Activated CD4-positive, alpha-beta T cell treated with anti-CD3 and anti-CD28 coated beads for 1 hour (primary cell): ENCODE measurements at places on chromosomes 2 and 18.

- DNase-seq = no peak
Observed at GRCh38 chr2:204654669-204655068, 109.4 kb downstream of the PARD3B start.

- DNase-seq = no peak
Observed at GRCh38 chr2:144414324-144414845, 105.5 kb downstream of the ZEB2 start.

DNA sequence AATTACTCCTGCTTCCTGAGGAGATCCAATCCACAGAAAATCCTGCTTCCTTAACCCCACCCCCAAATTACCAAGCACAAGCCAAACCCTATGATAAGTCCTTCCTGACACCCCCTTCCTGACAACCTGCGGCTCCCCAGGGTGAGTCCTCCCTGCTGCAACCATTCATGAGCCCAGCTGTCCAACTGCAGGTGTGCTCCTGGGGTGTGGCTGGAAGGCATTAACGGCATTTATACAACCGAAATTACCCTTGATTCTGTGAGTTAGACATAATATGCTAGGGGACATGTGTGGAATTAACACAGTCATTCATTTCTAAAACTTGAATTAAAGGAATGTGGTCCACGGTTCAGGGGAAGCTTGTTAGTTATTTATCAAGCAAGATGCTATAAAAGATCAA lies 119.0 kb upstream of the ALKAL2 start:
- DNase-seq = no peak

DNA sequence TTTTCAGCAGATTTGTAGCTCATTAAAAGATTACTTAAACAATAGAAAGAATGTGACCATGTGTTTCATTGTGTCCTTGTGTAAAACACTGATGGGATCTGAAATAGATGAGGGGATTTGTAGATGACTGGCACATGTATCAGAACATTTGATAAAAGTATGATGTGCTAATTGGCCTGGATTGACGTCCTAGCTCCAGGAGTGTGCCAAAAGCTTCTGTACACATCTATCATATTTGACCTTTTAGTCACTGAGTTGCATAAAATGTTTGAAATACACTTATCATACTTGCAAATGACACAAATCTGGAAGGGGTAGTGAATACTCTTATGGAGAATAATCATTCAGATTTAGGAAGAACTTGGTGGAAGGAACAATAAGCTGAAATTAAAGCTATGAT lies 778.5 kb downstream of the ERBB4 start:
- no peak for DNase-seq

DNA sequence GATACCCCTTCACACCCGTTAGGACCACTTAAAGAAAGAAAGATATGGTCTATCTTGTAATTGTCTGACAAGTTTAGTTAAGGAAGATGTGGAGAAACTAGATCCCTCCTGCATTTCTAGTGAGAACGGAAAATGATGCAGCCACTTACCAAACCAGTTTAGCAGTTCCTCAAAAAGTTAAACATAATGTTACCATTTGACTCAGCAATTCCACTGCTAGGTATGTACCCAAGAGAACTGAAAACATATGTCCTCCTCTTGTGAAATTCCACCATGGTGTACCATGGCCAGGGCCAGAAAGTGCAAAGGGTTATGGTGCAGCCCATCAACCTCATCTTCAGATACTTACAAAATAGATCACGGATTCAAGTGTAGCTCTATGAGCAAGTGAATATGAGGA lies 79.0 kb upstream of the ID2 start:
- no peak for DNase-seq

DNA sequence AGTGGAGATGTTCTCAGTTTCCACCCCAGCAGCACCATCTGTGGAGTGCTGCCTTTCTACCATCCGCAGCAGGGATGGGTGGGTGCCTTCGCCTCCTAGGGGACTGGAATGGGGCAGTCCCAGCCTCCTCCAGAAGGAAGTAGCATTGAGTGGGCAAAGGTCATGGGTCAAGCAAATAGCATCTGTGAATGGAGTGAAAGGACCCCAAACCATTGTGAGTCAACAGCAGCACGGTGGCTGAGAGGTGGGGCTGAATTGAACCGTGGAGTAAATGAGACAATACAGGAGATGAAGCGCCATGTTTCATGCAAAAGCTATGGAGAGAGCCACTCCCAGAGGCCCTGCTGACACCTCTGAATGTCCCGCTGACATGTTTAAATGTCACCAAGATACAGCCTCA lies 9.7 kb downstream of the GPR55 start:
- no peak for DNase-seq

DNA sequence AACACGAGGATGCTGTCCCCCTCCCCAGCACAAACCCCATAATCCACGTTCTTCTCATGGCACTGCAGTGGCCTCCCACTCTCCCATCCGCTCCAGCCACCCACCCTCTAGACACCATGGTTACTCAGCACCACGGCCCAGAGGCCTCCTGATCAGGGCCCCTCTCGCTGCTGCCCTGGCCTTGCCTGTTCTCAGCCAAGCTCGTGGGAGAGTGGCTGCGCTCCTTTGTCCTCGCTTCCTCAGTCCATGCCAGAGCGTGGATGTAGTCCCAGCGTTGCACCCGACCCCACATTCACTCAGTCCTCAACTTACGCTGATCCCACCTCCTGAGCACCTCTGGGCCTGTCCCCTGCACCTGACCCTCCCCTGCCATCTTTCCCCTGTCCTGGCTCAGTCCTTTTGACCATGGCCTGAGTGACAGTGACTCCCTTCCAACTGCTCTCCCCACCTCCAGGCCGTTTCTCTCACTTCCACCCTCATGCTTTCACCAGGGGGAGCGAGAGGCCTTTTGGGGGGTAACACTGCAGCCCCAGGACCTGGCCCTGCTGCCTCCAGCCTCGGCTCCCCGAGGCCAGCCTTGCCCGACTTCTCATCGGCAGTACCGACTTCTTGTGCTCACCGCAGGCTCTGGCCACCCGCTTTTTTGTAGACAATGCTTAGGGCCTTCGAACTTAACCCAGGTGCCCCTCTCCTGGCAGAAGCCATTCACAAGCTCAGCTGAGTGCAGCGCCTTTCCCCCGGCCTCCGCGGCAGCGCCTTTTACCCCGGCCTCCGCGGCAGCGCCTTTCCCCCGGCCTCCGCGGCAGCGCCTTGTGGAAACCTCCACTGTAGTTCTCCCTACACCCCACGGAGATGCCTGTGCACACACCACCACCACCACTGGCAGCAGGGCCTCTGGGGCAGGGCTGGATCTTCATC lies 131.4 kb downstream of the CLIP4 start:
- DNase-seq = no peak

DNA sequence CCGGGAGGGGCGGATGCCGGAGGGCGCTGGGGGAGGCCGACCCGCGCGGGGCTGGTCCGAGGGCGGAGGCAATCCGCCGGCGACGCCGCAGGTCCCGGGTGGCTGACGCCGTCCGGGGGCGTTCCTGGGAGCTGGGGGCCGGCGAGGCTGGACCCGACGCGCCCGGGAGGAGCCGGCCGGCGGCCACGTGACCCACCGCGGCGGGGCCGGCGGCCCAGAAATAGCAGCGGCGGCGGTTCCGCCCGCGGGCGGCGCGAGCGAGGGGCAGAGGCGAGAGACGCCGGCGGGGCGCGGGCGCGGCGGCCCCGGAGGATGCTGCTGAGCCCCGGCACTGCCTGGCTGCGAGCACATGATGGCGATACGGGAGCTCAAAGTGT lies at the start of gene RAB31:
RAB31 (plus strand) TSS at position 245 of the 377 bp plus-strand sequence; CDS start at position 350, 105 bp downstream.
- no peak for DNase-seq

DNA sequence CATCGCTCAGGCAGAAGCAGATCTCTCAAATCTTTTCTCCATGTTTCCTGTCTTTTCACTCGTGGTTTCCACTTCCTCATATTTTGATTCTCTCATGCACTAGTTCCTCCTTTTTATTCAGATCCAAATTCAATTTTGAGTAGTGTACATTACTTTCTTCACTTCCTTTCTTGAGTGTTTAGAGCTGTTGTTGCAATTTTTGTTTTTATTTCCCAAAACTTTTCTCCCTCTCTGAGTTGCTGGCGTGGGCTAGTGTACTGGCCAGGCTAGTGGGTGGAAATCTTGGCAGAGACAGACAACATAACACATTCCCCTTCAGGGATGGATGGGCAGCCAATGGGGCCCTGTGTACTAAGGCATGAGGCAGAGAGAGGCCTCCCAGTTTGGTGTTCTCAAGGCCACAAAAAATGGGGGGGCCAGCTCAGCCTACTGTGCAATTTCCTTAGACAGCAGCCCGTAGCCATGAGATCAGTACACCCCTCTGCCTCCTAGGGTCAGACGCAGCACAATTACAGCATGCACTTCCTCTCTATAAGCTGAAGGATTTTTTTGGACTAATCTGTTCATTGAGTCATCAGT lies 145.1 kb upstream of the PID1 start:
- no peak for DNase-seq

DNA sequence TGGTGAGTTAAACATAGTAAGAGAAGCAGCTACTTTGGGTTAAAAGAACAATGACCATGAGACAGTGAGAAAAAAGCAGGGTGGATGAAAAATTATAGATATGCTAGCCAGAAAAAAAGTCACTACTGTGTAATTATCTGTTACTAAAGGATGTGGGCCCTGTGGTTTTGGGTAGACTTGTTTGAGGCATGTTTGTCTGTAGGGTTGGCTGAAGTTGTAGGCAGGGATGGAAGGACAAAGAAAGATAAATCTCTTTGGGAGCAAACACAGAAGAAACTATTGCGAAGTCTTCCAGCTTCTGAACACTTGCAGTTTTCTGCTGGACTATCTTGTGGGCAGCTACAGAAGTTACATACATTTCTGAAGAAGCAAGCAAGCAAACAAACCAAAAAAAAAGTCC lies 28.2 kb downstream of the RND3 start:
- DNase-seq = no peak

- no peak for DNase-seq
Observed at GRCh38 chr2:211396815-211397214, 840.4 kb downstream of the CPS1 start.

DNA sequence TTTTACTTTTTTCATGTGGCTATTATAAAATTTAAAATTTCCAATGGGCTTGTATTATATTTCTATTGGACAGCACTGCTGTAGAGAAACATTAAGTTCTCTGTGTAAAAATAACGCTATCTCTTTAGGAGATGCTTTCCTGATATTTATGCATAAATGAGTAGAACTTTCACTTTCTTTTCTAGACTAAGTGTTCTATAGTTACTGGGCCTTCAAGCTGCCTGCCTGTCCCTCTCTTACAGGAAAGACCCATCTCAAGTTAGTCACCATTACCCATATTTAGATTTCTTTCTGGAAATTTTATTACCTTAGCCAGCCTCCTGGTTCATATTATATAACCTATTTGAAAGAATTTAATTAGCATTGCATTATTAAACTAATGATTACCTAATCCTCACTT lies 4.8 kb downstream of the ITGA4 start:
- DNase-seq = no peak

GRCh38 chr2:112924821-112925220 lies 13.9 kb downstream of the IL37 start:
- DNase-seq = no peak

GRCh38 chr18:55501982-55502710 lies 85.8 kb downstream of the TCF4 start:
- DNase-seq = no peak

DNA sequence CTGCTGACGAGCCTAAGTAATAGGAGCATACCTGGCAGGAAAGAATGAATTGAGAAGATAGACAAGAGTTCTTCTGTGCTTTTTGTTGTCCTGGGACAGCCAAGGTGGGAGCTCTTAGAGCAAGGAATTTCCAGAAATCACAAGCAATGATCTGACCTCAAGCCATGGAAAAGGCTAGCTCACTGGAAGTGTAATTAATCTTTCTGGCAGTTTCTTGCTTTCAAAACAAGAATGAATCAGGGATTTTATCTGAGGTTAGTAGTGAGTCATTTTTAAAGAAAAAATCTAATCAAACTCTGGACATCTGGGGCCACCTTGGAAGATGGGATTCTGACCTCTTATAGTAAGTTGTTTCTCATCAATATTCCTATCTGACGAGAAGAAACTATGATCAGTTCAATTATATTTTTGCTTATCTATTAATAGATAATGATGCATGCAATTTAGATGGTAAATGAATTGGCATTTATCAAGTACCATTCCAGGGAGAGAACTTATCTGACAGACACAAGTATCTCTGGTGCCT lies 98.0 kb downstream of the ADCYAP1 start:
- no peak for DNase-seq

DNA sequence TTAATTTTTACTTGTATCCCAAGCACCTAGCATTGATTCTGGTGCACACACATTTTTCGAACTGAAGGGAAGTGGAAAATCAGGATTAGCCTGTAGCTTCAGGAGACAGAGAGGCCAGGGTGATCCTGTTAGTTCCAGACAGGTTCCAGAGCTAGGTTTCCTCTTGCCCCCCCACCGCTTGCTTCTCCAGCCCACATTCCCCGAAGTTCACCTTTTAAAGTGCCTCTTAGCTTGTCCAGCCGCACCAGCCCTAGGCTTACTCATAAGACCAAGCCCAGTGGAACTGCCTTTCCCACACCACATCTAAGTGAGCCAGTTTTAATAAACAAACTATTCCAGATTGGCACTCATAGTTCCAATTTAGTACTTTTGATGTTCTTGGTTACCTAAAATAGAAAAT lies 898.6 kb upstream of the KLHL29 start:
- no peak for DNase-seq

DNA sequence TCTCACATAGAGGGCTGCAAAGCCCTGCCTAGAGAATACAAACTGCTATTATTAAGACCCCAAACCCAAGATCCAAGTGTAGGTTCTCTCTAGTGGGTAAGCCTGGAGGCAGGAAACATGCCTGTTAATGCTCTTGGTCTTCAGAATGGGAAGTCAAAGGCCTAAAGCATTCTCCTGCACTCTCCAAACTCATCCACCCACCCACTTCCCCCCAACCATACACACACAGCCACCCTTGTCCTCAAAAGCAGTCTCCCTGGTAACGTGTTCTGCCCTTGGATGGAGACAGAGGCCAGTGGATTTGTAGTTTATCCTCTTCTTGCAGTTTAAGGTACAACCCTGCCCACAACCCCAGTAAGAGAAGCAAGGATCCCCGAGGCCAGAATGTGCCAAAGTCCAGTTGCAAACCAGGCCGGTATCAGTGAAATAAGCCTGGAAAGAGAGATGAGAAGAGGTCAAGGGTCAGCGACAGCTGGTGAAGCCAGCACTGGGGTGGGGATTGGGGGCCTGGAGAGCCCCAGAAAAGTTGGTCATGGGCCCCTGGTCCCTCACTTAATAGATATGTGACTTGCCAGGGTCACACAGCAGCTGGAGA lies 23.0 kb downstream of the TMEM247 start:
- DNase-seq = no peak

DNA sequence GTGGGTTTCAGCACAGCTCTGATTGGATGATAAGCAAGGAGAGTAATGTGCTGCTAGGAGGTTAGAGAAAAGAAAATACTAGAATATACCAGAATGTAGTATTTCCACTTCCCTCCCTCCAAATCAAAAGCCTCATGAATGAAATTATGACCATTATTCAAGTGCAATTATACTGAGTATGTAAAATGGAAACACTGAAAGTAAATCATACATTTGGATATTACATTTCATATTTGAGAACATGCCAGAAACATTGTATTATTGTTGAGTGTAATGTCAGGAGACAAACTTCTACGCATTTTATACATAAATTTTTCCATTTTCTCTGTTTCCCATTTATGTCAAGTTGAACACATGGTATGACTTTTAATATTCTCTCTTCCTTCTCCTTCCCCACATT lies 942 bp upstream of the CETN1 start:
- no peak for DNase-seq
